ENCODE measurements at places on chromosomes 11 and 22.

GRCh38 chr11:127859941-127860354 lies 727.4 kb downstream of the ETS1 start:
- DNase-seq = no peak

DNA sequence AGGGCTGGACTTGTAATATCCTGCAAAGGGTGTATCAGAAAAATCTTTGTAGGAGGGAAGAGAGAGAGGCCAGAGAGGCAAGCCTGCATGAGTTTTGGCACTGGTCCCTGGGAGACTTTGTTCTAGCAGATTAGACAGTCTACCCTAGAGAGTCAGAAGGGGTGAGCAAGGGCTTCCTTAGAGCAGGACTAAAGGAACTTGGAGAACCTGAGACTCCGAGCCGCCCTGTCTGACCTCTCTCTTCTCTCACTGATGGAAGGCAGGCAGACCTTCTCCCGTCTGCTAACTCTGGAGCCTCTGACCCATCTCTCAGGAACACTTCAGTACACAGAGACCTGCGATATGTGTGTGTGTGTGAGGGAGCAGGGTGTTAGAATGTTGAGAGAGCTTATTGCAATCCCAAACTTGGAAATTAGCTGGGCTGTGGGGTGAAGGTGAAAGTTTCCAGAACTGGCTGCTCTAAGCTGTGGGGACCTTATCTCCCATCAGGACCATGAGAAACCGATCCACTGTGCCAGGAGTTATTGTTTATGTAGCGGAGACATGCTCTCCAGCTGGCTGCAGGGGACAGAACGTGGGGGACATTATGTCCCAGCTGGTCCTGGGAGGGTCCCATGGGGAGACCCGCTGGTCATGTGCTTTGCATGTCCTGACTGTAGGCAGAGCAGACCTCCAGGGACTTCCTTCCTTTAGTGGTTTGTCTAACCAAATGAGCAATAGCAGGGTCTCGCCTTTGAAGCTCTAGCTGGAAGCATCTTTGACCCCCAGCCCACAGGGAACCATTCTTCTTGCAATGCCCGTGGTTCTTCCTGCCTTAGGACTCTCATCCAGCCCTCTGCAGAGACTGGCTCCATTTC lies 51.1 kb downstream of the TIMP3 start:
- DNase-seq = no peak

- DNase-seq = no peak
Measured at GRCh38 chr11:27201454-27202302, 161.1 kb downstream of the BBOX1 start.

DNA sequence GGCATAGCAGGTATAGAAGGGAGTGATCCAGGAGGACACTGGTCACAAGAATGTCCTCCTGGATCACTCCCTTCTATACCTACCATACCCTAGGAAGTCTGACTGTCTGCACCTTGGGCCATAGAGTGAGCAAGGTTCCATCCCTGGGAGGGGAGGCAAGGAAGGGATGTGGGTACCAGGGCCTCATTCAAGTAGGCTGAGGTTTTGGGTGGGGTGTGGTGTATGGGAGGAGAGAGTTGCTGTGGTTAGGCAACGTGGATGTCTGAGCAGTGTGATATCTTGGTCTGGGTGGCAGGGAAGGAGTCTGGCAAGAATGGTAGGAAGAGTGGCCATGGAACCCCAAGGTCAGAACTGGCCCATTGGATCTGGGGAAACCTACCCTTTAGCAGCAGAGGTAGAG lies 13.2 kb downstream of the PPFIBP2 start:
- no peak for DNase-seq

DNA sequence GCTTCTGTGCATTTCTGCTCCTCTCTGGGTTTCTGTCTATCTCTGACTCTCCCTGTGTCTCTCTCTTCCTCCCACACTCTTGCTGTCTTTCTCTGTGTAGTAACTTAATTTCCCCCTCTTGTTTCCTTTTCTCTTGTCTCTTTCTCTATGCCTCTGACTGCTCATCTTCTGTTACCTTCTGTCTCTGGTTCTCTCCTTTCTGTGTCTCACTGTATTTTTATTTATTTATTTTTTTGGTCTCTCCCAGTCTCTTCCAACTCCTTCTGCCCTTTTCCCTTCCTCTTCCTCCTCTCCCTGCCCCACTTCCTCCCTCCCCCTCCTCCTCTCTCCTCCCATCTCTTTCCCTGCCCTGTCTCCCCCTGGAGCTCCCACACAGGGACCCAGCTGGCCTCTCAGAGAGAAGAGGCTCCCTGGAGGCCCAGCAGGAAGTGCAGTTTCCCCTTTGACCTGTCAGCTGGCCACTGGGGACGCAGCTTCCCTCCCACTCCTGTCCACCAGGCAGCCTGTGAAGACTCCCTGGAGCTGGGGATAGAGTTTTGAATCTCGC lies 38.3 kb upstream of the MYH9 start:
- no peak for DNase-seq

- DNase-seq = no peak
Measured at GRCh38 chr11:110467556-110467955, 37.8 kb downstream of the FDX1 start.

DNA sequence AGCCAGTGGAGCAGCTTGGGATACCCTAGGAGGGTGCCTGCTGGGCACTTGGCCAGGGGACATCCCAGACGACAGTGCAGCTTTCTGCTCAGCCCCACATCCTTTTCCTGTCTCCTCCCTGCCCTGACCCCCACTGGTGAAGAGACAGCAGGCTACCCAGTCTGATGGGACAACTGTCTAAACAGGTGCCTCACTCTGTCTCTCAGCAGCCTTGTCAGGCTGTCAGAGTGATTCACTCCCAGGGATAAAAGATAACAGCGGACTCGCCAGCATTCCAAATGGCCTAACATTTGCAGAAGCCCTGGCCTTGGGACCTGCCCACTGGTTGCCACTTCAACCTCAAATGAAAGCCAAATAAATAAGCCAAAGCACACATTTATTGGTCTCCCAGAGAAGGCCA lies 318.6 kb upstream of the PLET1 start:
- no peak for DNase-seq

- DNase-seq = no peak
Measured at GRCh38 chr11:81585390-81585933, 1148.2 kb downstream of the FAM181B start.

DNA sequence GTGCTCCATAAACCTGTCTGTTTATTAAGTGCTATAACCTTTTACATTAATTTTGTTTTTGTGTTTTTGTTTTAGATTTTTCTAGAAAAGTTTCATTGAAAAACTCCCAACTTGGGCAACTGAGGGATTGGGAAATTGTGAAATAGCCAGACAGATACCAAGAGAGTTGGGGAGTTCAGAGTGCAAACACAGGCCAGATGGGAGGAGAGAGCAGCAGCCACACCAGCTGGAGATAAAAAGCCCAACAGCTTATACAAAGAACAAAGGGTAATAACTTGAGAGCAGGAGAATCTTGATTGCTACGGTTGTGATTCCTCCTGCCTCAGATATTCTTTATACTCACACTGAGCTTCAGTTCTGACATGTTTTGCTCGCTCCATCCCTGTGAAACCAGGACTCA lies 1642.2 kb downstream of the LRRC4C start:
- DNase-seq = no peak

DNA sequence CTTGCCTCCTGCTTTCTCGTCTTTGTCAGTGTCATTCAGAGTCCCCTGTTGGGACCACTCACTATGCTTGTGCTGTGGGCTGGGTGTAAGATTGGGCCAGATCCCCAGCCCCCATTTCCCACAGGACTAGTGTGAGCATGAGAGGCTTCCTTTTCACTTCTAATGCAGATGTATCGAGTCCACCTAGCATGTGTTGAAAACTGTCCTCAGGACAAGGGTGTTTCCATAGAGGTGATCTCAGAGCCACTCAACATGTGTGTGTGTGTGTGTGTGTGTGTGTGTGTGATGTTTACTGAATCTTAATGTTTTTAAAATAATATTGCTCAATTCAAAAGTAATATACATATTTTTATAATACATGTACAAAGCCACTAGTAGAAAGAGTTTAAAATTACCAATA lies 11.4 kb upstream of the CD44 start:
- DNase-seq = no peak

DNA sequence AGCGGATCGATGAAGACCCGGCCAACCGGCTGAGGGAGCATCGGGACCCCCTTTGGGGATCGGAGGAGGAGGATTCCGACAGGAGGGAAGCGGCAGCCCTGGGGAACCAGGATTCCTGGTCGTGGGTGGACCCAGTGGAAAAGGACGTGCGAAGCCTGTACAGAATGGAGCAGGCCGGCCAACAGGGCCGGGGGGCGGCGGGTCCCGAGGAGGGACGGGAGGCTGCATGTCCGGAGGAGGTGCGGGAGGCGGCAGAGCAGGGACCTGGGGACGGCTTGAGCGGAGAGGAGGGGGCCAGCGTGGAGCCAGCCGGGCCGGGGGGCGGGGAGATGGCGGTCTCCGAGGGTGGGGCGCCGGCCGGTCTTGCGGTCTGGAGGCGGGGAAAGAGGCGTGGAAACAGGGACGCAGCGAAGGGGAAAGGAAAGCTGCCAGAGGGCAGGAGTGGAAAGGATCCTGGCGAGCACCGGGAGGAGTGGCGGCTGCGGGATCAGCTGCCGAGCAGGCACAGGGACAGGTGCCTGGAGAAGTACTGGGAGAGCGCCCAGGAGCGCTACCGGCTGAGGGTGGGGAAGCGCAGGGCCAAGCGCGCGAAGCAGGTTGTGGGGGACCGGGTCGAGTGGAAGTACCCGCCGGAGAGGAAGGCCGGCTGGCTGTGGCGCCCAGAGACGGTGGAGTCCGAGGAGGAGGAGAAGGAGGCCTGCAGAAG lies at the start of gene ANO5:
ANO5 (plus strand) TSS at position 444 of the 706 bp plus-strand sequence. CDS start 408 bp downstream, outside the sequence.
- no peak for DNase-seq

- DNase-seq = peak; percentile 27
Measured at GRCh38 chr11:117179048-117179999, 781 bp downstream of the SIDT2 start.

DNA sequence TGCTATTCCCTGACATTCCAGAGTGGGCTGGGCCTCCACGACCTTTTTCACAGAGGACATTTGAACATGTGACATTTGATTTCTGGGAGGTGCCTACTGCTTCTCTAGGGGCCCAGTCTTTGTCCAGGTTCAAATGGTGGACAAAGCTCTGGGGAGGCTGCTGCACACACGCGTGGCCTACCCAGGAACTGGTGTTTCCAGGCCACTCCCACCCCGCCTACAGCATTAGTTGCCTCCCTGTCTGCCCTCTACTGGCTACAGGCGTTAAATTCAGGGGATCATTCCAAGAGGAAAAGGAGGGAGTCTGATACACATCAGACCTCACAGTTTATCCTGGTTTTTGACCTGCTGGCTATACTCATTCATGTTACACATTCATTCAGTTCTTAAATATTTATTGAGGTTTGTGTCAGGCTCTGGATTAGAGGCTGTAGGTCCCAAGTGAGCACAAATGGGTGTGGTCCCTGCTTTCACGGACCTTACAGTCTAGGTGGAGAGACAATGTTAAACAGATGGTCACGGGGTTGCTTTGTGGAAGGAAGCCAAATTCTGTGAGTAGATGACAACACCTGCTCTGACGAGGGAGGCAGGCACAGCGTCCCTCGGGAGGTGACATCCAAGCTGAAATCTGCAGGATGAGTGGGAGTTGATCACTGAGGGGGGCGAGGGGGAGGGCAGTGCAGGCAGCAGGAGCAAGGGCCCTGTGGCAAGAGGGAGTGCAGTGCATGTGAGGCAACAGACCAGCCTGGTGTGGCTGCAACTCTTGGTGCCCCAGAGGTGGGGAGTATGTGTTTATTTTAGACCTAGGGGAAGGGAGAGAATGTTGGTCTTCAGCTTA lies 11.8 kb downstream of the TUB start:
- peak; percentile 18 for DNase-seq

GRCh38 chr11:111871693-111872161 lies 346 bp upstream of the ALG9 start:
- DNase-seq = no peak

GRCh38 chr11:313304-313786 lies 495 bp upstream of the IFITM1 start:
- DNase-seq = no peak

DNA sequence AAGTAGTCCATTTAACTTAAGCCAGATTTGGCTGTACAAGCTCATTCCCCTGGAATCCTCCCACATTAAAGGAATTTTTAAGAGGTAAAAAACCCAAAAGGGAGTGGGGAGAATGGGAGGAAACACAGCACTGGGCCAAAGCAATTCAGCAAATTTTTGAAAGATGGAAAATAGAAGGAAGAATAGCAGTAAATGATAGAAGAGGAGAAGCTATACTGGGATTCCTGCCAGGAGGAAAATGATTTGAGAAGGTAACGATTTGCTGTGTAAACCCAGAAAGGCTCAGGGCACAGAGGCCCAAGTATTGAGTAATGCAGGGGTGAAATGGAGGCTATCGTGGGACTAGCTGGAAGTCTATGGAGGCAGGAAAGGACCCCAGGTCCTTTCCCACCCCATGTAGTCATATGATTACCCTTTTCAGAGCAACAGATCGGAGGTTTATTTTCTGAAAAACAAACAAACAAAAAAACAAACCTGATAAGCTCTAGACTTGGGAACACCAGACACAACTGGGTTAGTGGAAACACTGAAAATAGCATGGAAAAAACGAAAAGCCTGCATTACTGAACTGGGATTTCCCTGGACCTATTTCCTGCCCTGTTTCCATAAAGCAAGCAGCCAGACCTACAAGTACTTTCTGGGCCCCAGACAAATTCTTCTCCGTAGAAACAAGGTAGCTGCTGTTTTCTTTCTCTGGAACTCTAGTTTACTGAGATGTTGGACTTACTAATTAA lies 140.0 kb downstream of the SWAP70 start:
- DNase-seq = no peak

- DNase-seq = no peak
Measured at GRCh38 chr22:46256358-46256958, 6.4 kb upstream of the CDPF1 start.

DNA sequence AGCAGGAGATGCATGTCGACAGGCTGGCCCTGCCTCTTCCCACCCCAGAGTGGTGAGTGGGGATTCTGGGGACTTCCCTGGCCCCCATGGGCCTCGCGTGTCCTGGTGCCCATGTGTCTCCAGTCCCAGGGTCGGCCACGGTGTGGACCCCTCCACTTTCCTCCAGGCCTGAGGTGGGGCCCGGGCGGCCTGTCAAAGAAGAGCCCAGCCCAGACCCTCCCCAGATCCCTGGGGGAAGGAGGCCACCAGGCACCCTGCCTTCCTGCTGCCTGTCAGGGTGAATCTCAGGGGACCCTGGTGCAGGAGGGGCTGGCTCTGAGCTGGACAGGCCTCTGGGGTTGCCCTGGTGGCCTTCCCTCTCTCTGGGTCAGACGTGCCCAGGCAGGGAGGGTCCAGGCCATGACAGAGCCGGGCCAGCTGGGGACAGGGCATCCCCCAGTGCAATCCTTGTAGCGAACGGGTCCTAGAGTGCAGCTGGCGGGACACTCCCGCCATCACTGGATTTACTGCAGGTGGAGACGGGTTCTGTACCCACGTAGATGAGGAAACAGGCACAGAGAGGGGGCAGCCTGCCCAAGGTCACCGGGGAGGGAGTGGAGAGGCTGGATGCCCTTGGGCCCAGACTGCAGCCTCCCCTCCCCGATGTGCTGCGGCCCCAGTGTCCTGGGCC lies 13.5 kb upstream of the MUC6 start:
- no peak for DNase-seq

- DNase-seq = no peak
Measured at GRCh38 chr11:122253589-122254231, 137.7 kb upstream of the BLID start.

- no peak for DNase-seq
Measured at GRCh38 chr11:35178067-35178805, 39.3 kb downstream of the CD44 start.

Data from activated CD4-positive, alpha-beta T cell treated with anti-CD3 and anti-CD28 coated beads for 24 hours (primary cell).